ENCODE measurements at places on chromosomes 3 and 15.
A peak's percentile ranks its signal among the peaks of the same experiment; 100 is the strongest.

GRCh38 chr3:154050216-154050615 is 71.0 kb upstream of the ARHGEF26 start:
- no peak for DNase-seq

GRCh38 chr3:115336836-115337235 is 189.7 kb upstream of the ZBTB20 start:
- no peak for DNase-seq

- DNase-seq = peak; percentile 16
Observed at GRCh38 chr15:73142802-73143762, 90.8 kb downstream of the NEO1 start.

DNA sequence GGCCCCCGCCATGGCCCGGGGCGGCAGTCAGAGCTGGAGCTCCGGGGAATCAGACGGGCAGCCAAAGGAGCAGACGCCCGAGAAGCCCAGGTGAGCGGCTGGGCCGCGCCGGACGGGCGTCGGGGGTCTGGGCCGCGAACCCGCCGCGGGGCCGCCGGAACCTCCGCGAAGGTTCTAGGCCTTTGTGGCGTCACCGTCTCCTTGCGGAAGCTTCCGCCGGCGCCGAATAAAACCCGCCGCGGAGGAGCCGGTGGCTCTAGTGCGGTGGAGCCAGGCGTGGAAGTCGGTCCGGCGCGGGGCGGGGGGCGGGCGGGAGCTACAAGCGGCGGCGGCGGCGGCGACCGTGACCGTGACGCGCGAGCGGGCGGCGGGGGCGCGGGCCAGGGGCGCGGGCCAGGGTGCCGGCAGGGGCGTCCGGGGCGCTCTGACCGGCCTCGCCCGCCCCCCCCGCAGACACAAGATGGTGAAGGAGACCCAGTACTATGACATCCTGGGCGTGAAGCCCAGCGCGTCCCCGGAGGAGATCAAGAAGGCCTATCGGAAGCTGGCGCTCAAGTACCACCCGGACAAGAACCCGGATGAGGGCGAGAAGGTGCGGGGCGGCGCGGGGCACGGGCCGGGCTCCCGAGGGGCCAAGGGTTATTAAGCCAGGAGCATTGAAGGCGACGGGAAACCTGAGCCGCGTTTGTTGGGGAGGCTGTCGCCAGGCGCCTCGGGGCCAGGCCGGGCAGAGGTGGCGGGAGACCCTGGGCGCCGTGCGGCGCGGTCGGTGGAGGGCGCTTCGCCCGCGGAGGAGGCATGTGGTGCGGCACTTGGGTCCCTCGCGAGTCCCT is at the start of gene DNAJA4:
TSS of gene DNAJA4 (plus strand) at position 259 of the 833 bp plus-strand sequence. CDS start at position 461, 202 bp downstream.
- peak; percentile 78 for DNase-seq

DNA sequence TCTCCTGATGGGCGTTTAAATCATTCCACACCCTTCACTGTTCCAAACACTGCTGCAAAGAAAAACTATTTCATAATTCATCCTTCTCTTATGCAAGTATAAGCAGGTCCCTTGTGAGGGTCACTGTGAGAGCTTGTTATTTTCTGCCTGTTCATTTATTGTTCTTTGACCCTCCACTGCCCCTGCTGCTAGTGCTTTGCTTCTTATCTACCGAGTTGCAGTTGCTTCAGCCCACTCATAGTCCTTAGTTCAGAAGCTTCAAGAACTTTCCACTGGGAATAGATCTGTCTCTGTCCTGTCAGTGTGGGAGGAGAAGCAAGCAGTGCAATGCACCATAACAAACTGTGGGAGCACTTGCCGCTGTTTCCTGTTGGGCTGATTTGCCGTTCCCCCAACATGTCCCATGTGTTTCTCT is 39.8 kb downstream of the RIOX2 start:
- DNase-seq = no peak

DNA sequence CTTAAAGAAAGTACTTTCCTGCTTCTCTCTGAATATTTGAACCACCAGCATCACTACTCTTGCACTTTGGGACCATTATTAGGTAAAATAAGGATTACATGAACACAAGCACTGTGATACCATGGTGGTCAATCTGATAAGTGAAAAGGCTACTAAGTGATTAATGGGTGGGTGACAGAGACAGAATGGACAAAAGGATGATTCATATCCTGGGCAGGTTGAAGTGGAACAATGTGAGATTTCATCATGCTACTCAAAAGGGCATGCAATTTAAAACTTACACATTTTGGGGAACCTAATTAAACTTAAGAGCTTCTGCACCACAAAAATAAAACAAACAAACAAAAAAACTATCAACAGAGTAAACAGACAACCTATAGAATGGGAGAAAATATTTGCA is 172.0 kb upstream of the CD96 start:
- no peak for DNase-seq

GRCh38 chr3:22916933-22917332 is 286.2 kb upstream of the UBE2E2 start:
- DNase-seq = no peak

DNA sequence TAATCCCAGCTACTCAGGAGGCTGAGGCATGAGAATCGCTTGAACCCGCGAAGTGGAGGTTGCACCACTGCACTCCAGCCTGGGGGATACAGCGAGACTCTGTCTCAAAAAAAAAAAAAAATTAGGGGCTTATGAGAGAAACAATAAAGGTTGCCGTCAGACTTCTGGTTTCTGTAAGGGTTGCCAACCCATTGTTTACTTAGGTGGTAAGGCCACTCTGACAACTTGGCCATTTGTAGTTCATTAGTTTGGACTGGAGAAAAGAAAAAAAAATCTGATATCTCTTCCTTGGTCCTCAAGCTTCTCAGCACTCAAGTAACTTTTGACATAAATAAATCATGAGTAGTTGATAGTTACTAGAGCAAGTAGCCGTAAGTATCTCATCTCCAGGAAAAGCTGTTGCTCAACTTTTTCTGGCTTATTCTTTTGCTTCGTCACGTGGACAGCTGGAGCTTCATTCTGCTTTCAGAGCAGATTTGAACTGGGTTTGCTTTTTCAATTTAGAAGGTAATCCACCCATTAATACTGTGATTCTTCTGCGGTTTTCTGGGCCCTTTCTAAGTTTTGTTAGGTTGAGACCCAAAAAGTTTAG is 9.4 kb downstream of the SNX1 start:
- DNase-seq = no peak

- DNase-seq = peak; percentile 40
Observed at GRCh38 chr15:37764733-37765191, 169.7 kb upstream of the TMCO5A start.

GRCh38 chr15:31346367-31347066 is 19.9 kb downstream of the KLF13 start:
- DNase-seq = no peak

DNA sequence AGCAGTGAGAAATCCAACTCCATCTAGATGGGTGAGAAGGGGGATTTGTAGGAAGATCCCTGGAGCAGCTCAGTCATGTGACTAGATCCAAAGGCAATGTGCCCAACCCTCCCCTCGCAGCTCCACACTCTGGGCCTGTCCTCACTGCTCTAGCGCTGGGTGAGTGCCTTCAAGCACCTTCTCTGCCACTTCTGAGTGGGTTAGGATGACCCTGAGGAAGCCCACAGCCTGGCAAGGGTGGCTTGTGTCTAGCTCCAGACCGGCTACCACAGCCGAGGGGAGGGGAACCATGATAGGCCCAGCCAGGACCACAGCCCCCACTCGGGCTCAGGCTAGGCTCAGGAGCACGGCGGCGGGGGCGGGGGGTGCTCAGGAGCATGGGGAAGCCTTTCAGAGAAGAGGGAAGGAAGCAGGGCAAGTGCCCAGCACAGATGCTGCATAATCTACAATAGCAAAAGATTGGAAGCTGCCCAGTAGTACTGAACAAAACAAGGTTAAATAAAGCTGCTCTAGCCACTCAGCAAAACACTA is 1.7 kb downstream of the SPATA12 start:
- DNase-seq = peak; percentile 54

- no peak for DNase-seq
Observed at GRCh38 chr15:93900476-93901400, 330.6 kb upstream of the MCTP2 start.

GRCh38 chr3:112508261-112508660 is 9.0 kb upstream of the BTLA start:
- DNase-seq = no peak

DNA sequence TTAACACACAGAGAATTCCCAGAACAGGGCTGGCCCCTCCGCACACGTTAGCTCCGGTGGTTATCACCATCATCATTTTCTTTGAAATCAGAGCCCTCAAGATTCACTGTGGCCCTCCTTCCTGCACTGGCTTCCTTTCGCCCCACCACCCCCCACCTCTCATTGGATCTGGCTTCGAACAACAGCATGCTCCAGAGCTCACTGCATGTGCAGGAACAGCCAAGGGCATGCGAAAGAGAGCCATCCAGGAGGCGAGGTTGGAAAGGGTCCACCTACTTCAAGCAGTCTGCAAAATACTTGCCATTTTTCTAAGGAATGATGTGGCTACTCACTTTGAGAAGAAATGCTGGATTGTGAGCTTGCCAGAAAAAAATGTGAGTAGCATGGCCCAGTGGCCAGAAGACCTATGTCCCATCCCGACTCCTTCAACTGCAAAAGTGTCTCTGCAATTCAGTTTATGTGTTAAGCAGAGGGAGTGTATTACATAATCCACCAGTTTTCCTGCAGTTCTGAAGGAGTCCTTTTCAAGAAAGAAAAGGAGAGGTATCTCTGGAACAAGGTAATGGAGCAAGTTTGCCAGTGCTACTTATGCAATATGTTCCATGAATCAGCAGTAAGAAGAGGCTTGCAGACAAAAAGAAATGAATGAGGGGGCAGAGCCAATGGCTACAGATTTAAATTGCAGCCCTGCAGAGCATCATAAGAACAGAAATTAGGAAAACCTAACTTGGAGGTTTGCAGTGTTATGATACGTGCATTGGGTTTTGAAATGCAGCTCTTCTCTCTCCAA is 92.8 kb downstream of the OCA2 start:
- DNase-seq = no peak

- no peak for DNase-seq
Observed at GRCh38 chr15:61659566-61660190, 400.6 kb downstream of the VPS13C start.

DNA sequence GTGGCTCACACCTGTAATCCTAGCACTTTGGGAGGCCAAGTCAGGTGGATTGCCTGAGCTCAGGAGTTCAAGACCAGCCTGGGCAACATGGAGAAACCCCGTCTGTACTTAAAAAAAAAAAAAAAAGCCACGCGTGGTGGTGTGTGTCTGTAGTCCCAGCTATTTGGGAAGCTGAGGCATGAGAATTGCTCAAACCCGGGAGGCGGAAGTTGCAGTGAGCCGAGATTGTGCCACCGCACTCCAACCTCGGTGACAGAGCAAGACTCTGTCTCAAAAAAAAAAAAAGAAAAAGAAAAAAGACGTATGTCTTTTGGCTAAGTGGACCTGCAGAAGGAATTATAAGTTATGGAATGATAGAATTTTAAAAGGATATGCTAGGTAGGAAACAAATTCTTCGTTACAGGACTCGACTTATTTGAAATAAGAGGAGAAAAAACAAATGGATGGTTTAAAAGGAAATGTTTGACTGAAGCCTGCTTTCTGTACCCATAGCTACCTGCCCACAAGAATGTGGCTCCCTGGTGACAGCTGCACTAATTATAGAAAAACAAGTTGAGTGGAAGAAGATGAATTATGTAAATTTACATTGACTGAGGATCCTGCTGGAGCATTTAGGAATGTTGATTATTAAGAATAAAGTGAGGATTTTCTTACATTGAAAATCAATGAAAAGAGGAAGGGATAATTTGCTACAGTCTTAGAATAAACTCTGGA is 36.0 kb upstream of the SKIL start:
- DNase-seq = no peak

DNA sequence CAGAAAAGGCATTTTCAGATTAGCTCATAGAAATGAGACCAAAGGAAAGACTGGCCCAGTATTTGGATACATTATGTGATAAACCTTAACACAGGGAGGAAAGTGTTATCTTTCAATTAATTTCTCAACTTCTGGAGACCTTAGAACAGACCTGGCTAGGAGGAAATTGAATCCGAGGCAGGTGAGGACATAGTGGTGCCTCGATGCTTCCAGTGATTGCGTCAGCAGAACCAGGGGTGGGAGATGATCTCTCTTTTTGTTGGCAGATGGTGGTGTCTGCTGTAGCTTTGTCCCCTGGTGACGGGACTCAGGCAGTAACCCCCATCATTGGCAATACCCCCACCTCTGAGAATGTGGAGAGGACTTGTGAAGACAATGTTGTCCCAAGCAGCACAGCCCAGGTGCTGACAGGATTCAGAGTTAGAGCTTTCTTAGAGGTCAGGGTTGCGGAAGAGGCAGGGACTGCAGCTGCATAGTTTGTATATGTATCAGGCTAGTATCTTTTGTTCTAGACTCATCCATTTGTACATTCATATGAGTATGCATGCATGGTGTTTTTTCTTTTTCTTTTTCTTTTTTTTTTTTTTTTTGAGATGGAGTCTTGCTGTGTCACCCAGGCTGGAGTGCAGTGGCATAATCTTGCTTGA is 27.9 kb upstream of the MUC20 start:
- no peak for DNase-seq

- no peak for DNase-seq
Observed at GRCh38 chr3:178586076-178586475, 49.8 kb downstream of the KCNMB2 start.

All from common myeloid progenitor, CD34-positive (primary cell).